ENCODE measurements at places on chromosomes 5 and 9. TPM values are rescaled to one million over a fixed set of nuclear protein-coding genes. Genes with fewer than 3 reads are reported as not detected.

SOX30 gene
- not detected for total RNA-seq

SEC61B gene
- total RNA-seq, result 56.4 TPM

CDH6 gene
- total RNA-seq, result 62.3 TPM

MYO10 gene
- 33.6 TPM for total RNA-seq

PCDHGC4 gene
- 3.3 TPM for total RNA-seq

GLDC gene
- 0.09 TPM for total RNA-seq

PPP2CA gene
- total RNA-seq, result 67.4 TPM

EFCAB9 gene
- not detected for total RNA-seq
